ENCODE measurements at places on chromosomes 13 and 19.

- DNase-seq, result no peak
Measured at GRCh38 chr13:21124852-21125251, 51.5 kb downstream of the SKA3 start.

DNA sequence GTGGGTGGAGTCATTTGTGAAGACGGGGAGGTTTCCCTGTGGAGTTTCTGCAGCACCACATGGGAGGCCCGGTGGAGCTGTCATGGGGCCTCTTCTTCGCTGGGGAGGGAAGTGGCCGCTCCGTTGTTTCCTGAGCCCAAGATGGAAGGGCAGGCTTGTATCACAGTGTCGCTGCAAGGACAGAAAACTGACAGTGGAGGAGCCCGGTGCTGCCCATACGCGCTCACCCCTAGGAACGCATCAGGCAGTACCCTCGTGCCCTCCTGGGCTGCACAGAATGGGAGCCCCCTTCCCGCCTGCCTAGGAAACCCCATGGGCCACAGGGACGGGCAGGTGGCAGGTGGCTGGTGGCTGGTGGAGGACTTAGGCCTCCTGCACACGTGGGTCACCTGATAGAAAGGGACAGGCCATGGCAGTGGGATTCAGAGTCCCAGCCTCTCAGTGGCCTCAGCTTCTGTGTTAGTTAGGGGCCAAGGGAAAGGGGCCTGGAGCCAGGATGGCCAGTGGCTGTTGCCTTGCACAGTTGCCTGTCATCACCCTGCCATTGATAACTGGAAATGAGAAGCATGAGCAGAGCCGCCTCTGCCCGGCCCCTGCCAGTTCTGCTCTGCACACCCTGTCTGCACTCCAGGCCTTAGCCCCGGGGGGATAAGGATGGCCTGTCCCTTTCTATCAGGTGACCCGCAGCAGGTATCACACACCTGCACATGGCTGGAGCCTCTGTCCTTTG is 7.6 kb downstream of the COL4A2 start:
- DNase-seq, result no peak

GRCh38 chr19:48556163-48556562 is 4.2 kb downstream of the SULT2B1 start:
- DNase-seq, result peak; percentile 73

DNA sequence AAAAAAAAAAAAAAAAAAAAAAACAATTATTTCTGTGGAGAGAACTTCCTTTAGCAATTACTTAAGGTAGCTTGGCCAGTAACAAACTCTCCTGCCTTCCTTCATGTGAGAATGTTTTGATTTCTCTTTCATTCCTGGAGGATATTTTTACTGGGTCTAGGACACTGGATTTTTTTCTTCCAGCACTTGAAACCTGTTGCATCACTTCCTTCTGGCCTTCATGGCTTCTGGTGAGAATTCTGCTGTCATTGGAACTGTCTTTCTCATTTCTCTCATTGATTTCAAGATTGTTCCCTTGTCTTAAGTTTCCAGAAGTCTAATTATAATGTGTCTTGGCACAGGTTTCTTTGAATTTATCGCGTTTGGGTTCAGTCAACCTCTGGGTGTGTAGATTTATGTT is 19.3 kb upstream of the RAB20 start:
- no peak for DNase-seq

GRCh38 chr19:45275370-45275971 is 24.4 kb downstream of the MARK4 start:
- DNase-seq, result no peak

- DNase-seq, result peak; percentile 45
Measured at GRCh38 chr19:4064496-4065260, 2.0 kb downstream of the ZBTB7A start.

GRCh38 chr13:46129124-46129523 is 24.3 kb upstream of the CPB2 start:
- no peak for DNase-seq

DNA sequence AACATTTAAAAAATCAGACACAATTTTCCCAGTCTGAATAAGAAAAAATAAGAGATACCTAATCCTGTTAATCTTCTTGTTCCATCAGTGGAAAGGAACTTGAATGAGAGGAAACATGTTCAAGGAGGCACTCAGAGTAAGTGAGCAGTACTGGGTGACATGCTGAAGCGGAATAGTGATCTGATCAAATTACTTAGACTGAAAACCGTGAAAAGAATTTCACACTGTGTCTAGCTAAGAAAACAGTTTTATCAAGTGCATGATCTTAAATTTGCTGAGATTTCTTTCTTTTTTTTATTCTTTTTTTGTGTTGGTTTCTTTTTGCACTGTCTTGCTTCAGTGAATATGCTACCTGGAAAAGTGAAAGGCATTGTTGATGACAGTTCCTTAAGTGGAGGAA is 249.5 kb upstream of the SLC10A2 start:
- DNase-seq, result no peak

DNA sequence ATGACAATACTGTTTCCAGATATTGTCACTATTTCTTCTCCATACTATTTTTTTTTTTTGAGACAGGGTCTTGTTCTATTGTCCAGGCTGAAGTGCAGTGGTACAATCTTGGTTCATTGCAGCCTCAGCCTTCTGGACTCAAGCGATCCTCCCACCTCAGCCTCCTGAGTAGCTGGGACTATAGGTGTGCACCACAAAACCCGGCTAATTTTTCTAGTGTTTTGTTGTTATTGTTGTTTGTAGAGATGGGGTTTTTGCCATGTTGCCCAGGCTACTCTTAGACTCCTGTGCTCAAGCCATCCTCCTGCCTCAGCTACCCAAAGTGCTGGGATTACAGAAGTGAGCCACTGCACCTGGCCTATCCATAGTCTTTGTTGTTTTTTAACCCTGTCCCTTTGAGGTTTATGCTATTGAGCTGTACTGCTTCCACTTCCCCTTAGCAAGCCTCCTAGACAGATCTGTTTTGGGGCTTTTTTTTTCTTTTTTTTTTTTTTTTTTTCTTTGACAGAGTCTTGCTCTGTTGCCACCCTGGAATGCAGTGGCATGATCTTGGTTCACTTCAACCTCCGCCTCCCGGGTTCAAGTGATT is 27.6 kb upstream of the MAP3K10 start:
- DNase-seq, result no peak

- DNase-seq, result no peak
Measured at GRCh38 chr13:63541336-63541735, 2125.7 kb upstream of the PCDH20 start.

DNA sequence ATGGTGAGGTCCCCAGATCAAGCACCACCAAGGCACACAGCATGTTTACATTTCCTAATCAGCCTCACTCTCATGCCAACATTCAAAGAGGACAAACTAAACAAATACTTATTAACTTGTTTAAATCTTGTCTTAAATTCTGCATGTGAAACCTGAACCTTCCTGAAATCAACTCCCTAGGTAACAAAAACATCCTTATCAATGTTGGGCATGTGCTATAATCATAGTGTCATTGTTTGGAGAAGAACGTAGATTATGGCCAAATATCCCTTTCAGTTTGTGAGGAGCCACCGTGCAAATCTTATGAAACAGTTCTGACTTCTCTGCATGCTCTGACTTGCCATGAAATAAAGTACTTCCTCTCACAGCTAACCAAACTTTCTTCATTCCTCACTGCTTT is 123.8 kb downstream of the NDFIP2 start:
- DNase-seq, result no peak

- no peak for DNase-seq
Measured at GRCh38 chr19:28468701-28469459, 744.1 kb downstream of the UQCRFS1 start.

DNA sequence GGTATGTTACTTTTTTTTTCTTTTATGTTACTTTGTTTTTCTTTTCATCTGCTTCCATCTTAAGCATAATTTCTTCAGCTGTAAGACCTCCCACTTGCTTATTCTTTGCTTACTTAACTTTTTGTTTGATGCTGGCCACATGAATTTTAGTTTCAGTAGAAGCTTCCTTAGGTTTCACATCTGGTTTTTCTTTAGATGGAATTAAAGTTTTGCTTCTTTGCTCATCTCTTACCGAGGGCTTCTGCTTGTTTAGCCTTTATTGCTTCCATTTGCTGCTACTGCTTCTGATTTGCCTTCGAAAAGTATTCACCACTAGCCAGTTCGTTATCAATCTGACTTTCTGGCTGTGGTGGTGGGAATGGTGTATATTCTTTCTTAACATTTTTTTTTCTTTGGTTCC is 90.9 kb downstream of the GJA3 start:
- DNase-seq, result no peak

DNA sequence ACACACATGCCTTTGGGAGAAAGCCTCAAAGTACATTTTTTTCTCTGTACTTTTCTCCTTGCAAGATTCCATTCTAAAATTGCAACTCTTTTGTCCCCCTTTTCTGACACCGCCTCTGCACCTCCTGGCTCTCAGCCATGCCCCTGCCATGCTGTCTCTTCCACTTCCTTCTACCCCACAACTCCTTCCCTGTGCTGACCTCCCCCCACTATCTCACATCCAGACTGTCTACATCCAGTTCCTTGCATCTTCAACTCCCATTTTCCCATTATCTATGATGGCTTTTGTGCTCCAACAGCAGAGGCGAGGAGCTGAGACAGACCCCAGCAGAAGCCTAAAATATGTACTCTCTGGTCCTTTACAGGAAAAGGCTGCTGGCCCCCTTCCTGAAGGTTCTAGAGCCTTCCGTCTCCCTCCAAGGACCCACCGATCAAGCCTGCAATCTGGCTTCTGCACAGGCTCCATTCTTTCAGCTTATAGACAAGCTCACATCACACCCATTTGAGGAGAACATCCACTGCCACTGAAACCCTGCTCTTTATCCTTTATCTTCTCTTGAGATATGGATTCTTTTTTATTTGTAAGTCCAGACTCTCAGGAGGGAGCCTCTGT is 50.2 kb downstream of the RFX2 start:
- no peak for DNase-seq

- DNase-seq, result peak; percentile 90
Measured at GRCh38 chr13:107883561-107884175, 331.7 kb downstream of the LIG4 start.

- no peak for DNase-seq
Measured at GRCh38 chr19:47523473-47523872, 8.6 kb upstream of the NAPA start.

DNA sequence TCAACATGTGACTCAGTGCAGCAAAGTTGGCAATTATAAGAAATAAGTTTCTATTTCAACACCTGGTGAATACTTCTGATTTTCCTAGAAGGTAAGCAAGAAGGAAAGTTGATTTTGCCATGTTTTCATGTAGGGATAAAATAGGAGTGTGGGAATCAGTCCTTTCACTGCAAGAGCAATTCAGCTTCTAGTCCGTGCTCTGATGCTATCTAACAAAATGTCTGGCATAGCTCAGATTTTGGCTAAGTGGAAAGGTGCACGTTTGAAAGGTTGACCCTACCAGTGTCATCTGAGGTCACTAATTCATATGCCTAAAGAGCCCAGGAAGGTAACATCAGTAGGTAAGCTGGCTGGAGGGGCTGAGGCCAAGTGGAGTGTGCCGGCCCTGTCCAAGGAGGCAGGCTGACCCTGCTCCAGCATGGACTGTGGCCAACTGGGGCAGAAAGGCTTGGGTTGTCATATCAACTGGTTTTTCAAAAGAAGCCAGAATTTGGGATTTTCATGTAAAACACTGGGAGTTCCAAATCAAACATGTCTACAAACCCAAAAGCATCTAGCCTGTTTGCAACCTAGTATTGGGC is 38.9 kb upstream of the MEDAG start:
- DNase-seq, result no peak

DNA sequence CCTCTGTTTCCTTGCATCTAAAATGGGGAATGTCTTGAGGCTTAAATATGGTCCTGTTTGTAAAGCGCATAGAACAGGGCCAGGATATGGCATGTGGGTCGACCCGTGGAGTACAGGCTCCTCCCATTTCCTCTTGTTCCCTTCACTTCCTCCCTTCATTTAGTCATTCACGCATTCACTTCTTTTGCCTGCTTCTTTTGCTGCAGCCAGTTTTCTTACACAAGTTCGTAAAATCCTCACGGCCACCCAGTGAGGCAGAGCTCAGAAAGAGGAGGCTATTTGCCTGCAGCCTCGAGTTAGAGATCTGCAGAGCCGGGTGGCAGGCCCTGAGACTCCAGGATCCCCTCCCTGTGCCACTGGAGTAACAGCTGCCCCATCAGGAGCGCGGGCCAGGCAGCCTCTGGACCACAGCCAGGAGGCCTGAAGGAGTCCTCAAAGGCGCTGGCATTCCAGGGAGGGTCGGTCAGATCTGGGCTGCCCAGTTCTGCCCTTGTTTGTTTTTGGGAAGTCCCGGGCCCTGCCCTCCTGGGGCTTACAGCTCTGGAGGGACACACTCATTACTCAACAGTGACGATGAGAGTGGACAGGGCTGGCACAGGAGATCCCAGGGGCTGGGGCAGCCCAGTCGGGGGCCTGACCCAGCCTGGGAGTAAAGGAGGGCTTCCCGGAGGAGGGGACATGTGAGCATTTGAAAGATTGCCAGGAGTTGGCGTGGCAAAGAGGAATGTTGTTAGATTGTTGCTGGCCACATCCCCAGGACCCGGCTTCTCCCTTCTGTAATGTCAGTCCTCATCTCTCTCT is 4.6 kb downstream of the PPP5C start:
- peak; percentile 65 for DNase-seq
